ENCODE measurements at places on chromosomes 2 and 18.

DNA sequence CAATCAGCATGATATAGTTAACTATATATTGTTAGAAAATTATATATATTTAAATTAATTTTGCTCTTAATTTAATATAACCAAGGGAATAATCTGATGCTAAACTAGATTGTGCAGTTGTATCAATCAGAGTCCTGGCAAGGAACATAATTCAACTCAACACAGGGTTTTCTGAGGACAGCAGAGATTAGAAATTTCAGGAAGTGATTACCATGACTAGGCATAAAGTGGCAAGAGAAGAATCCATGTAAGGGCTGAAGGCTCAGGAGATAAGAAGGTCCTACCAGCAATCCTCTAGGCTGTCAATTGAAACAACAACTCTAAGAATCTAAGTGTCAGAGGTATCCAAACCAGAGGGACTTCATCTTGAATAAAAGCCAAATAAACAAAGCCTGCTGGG, 807.8 kb downstream of the DSC3 start:
- DNase-seq, result no peak

DNA sequence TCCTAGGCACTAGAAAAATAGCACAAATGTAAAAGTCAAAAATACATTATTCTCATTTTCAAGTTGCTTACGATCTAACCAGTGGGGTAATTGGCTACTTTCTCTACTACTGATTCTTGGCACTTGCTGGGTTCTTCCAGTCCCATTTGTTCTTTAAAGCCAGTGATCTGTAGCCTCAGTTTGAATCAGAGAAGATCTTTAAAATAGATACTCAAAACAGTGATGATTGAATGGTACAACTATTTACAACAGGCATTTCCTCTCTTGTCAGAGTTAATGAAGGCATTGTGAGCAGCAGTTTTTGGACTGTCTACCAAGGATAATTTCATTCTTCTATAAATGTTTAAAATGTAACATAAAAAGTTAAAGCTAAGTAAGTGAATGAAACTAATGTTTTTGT, 128.3 kb upstream of the FSIP2 start:
- DNase-seq, result no peak

GRCh38 chr18:23553887-23554286, 32.4 kb downstream of the NPC1 start:
- no peak for DNase-seq

- DNase-seq, result no peak
Measured at GRCh38 chr18:46899274-46899948, 17.9 kb downstream of the PIAS2 start.

DNA sequence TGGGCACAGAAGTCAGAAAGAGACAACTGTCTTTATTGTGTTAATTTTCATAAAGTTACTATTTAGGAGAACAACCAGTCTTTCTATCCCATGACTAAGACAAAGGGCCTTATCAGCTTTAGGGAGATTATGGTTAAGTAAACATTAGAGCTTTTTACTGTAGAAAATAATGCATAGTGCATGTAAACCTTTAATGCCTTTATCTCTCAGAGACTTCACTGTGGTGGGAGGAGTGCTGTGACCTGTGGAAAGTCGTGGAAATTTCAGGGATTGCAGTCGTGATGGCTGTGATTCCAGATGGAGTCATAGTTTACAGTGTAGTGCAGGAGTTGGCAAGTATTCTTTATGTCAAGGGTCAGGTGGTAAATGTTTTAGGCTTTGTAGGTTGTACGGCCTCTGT, 15.8 kb downstream of the ZNF236 start:
- no peak for DNase-seq

DNA sequence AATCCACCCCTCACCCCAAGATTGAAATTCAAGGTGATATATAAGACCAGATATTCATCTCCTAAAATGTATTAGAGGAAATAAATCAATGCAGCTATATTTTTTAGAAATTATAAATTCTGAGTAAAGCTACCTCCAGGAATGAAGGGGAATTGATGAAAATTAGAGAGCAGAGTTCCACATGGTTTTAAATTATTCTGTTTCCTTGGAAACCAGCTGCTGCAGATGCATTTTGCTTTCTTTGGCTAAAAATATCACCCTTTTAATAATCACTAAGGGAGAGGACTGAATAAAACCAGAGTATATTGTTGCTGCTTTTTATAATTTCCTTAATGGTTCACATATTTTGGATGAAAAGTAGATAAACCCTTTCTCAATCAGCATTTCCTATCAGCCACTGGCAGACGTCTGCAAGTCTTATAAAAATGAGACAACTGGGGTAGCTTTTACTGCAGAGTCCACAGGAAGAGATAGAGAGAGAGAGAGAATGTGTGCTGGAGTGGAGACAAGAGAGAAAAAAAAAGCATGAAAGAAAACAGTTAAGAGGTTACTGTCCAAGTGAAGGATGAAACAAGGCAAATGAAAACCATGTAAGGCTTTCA, 2.0 kb downstream of the CSRNP3 start:
- no peak for DNase-seq

DNA sequence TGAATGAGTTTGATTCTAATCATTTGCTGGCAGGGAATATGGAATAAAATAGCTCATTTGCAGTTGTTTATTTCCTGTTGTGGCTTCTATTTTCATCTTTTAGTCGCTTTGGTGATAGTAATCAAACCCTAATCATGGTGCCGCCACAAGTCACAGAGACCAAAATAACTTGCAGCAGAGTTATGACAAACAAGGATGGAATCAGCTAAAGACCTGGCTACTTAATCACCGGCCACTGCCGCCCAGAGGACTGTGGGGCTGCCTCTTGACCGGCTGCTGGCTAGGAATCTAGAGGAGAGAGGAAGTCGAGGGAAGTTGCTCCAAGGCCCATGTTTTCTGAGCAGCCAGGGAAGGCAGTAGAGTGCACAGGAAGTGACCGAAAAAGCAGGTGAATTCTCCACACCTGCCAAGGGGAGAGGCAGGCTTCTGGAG, 5.1 kb upstream of the SMAD7 start:
- DNase-seq, result no peak

- DNase-seq, result no peak
Measured at GRCh38 chr2:167794554-167795255, 452.7 kb downstream of the STK39 start.

GRCh38 chr2:234536178-234536965, 39.5 kb upstream of the ARL4C start:
- no peak for DNase-seq

GRCh38 chr18:40877096-40877495, 1077.9 kb upstream of the PIK3C3 start:
- DNase-seq, result no peak

- DNase-seq, result peak; percentile 21
Measured at GRCh38 chr2:135473567-135473966, 57.5 kb downstream of the ZRANB3 start.

DNA sequence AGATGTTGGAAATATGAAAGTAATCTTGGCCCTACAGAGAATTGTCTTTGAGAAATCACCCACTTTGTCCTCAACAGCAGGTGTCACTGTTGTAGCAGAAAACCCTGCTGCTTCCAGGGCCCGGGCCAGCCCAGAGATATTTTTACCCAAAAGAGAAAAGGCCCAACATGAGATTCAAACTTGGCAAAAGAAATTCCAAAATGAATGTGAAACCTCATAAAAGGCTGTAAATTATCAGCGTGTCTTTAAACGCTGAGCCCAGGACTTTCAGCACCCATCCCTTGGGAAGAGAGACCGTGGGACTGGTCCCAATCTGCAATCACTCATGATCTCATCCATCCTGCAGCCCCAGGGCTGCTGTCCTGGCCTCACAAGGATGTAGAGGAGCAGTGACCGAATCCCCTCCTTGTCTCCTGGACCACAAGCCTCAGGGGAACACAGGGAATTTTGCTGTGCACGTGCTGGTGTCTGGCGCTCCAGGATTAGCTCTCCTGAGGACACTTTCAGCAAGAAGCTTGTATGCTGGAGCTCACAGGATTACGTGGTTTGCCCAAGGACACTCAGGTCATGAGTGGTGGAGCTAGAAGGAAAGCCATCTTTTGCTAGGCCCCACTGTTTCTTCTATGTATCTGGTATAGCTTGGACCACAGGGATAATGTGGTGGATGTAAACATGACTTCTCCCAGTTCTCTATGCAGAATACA, 202.1 kb downstream of the RNF144A start:
- DNase-seq, result no peak

GRCh38 chr2:60097298-60097697, 456.2 kb downstream of the BCL11A start:
- DNase-seq, result no peak

DNA sequence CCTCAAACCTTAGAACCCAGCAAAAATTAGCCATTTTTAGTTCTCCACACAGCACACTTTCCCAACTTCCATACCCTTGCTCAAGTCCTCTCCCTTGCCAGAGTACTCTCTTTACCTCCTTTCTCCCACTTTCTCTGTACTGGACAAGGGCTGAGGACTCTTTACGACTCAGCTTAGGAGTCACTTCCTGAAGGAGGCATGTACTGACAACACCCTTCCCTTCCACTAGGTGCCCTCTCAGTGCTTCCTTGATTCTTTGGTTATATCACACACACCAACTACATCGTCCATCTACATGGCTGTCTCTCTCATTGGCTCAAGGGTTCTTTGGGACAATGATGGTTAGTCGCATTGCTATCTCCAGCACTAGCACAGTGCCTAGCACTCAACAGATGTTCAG, 5.2 kb upstream of the C18orf63 start:
- peak; percentile 12 for DNase-seq

- DNase-seq, result no peak
Measured at GRCh38 chr2:144524118-144525009, 4.4 kb upstream of the ZEB2 start.

DNA sequence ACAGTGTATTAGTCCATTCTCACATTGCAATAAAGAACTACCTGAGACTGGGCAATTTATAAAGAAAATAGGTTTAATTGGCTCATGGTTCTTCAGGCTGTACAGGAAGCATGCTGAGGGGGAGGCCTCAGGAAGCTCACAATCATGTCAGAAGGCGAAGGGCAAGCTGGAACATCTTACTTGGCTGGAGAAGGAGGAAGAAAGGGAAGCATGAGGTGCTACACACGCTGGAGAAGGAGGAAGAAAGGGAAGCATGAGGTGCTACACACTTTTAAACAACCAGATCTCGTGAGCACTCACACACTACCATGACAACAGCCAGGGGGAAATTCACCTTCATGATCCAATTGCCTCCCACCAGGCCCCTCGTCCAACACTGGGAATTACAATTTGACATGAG, 95.3 kb upstream of the FAM110C start:
- no peak for DNase-seq
